ENCODE measurements at places on chromosomes 6 and 20.

DNA sequence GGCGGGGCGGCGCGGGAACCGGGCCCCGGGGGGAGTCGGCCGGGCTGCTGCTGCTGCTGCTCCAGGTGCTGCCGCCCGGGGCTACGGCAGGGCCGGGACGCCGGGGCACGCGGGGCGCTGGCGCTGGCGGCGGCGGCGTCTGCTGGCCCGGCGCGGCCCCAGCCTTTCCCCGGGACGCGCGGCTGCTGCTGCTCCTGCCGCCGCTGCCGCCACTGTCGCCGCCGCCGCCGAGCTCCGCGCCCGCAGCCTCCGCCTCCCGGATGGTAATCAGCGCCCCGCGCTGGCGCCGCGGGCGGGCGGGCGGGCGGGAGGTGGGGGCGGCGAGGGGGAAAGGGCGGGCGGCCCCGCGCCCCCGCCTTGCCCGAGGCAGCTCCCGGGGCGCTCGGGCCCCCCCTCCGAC is 306 bp downstream of the EBF4 start:
- DNase-seq = no peak

GRCh38 chr20:41318271-41318649 is 729 bp upstream of the ZHX3 start:
- DNase-seq = no peak

GRCh38 chr6:154367839-154368695 is 11.5 kb upstream of the IPCEF1 start:
- DNase-seq = no peak

- DNase-seq = no peak
Measured at GRCh38 chr6:166395778-166396177, 13.0 kb upstream of the MPC1 start.

- DNase-seq = no peak
Measured at GRCh38 chr6:45678285-45678607, 300.5 kb upstream of the SUPT3H start.

- DNase-seq = no peak
Measured at GRCh38 chr6:44668391-44668930, 281.0 kb downstream of the CDC5L start.

- DNase-seq = no peak
Measured at GRCh38 chr20:41165001-41165882, 27.9 kb downstream of the PLCG1 start.

GRCh38 chr6:129893640-129894039 is 32.5 kb upstream of the TMEM244 start:
- DNase-seq = peak; percentile 60
